ENCODE measurements at places on chromosomes 16 and 17.

DNA sequence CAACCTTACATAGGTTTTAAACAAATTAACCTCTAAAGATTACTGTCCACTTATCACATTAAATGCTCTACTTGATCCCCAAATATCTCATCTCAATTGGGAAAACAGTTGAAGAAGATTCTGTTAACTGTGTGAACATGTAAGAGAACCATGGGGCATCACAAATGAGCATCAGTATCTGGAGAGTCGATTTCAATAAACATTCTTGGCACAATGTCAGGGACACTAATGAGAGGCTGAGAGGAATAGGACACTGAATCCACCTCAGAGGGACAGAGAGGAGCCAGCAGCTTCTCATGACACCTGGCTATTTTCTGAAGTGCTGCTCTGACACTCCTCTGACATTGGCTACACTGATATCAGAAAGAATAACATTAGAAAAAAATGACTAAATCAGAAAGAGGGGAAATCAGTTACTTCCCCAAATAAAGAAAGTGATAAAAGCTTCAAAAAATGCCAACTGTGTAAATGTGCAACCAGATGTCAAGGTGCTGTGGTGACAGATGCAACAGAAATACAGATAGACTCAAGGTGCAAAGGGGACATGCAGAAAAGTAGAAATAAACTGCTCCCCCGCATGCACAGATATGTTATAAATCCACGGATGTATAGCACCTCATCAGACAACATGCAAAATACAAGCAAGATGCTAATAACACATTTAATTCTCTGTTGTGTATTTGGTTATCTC, 67.4 kb downstream of the SNX11 start:
- no peak for DNase-seq

GRCh38 chr17:5552841-5553240, 31.5 kb downstream of the NLRP1 start:
- DNase-seq: no peak

DNA sequence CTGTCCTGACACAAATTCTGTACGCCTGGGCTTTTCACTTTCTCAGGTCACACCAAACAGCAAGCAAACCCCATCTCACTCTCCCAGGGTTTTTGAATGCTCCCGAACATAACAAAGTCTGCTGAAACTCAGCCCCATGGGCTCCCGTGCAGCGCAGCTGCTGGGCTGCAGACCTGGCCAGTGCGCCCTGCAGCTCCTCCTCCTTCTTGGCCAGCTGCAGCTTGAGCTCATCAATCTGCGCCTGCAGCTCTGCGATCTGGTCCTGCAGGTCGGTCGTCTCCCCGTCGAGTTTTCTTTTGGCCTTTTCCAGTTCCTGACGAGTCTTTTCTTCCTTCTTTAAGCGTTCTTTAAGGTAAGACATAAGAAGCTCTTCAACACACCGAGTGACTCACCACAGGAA, 70.5 kb downstream of the NDEL1 start:
- no peak for DNase-seq

- no peak for DNase-seq
Observed at GRCh38 chr17:30782206-30782605, 42.3 kb downstream of the CRLF3 start.

DNA sequence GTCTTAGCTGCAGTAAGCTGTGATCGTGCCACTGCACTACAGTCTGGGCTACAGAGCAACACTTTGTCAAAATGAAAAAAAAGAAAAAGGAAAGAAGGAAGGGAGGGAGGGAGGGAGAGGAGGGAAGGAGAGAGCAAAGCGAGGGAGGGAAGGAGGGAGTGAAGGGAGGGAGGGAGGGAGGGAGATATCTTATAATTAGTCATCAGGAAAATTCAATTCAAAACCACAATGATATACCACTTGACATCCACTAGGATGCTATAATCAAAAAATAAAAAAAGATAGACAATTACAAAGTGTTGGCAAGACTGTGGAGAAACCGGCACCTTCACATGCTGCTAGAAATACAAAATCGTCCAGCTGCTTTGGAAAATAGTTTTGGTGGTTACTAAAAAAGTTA, 93.8 kb downstream of the CDC27 start:
- DNase-seq: no peak

DNA sequence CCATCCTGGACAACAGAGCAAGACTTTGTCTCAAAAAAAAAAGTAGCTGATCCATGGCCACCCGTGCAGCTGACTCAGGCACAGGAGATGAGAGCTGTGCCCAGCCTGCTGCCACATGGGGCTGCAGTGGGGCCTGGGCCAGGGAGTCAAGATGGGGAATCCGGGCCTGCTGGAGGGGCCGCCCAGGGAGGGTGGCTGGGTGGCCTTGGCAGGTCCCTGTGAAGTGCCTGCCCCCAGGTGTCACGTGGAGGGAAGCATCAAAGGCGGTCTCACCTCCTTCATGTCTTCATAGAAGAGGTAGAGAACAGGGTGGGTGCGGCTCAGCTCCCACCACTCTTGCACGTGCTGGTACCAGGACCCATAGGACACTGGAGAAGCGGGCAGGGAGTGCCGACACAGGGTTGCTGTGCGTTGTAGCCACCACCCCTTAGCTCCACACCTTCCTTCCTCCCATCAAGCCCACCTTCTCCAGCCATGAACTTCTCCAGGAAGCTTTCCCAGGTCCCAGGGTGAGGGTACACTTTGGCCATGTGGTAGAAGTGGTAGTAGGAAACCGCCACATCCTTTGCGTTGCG, 3.8 kb downstream of the SULT1A2 start:
- no peak for DNase-seq

DNA sequence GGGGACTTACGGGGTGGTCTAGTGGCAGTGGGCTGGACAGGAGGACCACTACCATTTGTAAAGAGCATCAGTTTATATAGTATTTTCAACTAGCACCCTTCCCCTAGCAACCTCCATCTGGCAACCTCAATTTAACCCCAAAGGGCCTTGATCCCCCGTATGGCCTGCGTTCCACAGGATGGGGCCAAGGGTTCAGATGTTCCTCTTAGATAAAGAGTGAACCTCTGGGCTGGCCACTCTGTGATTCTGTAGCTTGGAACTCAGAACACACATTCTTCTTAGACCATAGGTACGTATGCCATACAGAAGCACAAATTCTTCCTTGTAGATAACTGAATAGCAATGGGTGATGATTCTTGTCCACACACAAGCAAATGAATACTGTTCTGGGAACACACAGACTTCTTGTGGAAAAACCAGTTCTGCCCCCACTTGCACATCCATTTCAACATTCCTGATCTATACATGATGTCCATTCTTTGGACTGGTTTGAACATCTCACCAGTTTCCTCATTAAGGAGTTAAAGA, 1.9 kb upstream of the GGA2 start:
- DNase-seq: no peak

- DNase-seq: no peak
Observed at GRCh38 chr16:52078716-52079655, 468.0 kb downstream of the TOX3 start.

GRCh38 chr17:82058230-82058854, 6.6 kb downstream of the GPS1 start:
- DNase-seq: no peak

DNA sequence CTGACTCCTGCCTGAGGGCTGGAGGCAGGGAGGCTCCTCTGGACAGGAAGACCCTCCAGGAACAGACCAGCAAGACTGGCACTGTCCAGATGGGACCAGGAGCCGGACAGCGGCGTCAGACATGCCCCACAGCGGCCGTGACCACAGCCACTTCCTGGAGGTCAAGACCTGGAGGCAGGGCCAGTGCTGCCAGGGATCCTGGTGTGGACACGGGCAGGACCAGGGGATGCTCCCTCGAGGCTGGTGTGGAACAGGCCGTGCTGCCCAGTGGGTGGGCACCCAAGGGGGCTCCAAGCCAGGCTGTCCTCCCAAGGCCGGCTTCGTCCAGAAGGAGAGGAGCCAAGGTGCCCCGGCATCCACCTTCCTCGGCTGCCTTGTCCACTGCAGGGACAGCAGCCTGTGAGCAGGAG, 4.5 kb upstream of the CCDC57 start:
- DNase-seq: no peak

DNA sequence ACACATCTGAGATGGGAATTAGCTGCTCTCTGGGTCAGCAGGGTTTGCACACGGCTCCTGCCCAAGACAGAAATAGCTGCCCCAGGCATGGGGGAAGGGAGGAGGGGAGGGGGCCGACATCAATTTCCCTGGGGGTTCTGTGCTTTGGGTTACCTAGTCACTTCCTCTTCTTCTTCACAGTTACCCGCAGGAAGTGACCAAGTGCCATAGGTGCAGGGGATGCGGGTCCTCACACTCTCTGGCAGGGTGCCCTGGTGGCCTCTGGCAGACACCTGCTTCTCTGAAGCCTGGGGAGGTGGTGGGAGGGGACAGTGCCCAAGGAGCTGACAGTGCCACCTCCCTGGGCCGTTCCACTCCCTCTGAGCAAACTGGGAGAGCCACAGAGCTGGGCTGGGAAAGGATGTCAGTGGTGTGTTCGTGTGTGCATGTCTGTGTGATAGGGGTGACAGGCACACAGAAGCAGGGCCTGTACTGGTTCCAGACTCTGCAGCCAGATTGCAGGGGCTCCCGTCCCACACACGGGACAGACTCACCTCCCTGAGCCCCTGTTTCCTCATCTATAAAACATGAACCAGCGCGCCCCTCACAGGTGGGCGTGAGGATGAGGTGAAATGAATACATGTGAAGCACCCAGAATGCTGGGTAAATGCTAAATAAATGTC, 18.2 kb downstream of the SCN4A start:
- peak; percentile 16 for DNase-seq

DNA sequence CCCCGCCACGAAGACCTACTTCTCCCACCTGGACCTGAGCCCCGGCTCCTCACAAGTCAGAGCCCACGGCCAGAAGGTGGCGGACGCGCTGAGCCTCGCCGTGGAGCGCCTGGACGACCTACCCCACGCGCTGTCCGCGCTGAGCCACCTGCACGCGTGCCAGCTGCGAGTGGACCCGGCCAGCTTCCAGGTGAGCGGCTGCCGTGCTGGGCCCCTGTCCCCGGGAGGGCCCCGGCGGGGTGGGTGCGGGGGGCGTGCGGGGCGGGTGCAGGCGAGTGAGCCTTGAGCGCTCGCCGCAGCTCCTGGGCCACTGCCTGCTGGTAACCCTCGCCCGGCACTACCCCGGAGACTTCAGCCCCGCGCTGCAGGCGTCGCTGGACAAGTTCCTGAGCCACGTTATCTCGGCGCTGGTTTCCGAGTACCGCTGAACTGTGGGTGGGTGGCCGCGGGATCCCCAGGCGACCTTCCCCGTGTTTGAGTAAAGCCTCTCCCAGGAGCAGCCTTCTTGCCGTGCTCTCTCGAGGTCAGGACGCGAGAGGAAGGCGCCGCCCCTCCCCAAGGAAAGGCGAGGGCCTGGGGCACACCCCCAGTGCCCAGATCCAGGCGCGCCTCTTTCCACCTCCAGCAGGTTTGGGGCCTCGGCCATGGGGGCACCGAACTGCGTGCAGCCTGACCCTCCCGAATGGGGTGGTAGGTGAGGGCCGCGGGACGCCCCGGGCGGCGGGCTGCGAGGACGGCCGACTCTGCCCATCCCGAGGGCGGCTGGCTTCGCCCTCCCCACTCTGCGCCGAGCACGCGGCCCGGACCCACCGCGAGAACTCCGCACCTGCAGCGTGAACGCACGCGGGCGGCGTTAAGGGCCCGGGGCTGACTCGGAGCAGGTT, 664 bp downstream of the HBQ1 start:
- DNase-seq: peak; percentile 82

DNA sequence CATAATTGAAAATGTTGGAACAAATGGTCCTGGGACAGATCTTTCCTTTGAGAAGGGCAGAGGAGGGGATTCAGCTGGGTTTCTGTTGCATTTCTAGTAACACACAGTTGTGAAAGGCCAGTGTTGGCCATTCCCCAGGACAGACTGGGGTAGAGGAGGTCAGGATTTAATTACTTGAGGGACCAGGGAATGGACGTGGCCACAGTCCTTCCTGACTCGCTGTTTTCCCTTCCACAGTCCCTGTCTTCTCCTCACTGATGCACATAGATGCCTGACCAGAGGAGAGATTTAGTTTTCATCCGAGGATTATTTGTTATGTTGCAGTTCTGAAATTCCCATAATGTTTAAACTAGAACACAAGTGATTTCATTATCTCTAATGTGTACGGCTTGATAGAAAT, 25.2 kb upstream of the HEATR6 start:
- DNase-seq: no peak

GRCh38 chr16:63650550-63650949, 1471.3 kb downstream of the CDH11 start:
- DNase-seq: no peak

GRCh38 chr17:32609085-32609484, 122.3 kb downstream of the CDK5R1 start:
- DNase-seq: peak; percentile 51

DNA sequence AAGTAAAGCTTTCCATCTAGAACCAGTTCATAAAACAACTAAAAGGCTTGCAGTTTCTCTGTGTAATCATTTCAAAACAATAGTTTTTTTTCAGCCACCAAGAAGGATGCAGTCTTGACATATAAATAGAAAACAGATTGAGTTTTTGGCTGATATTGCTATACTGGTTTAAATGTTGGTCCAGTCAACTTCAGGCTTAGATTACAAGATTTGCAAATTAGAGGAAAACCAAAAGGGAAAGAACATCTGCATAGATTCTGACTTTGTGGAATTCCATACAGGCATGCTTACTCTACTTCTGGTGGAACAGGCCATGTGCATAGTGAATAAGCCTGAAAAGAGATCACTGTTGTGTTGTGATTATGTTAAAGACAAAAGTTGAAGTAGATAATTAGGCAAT, 150.3 kb downstream of the BCAS3 start:
- no peak for DNase-seq

DNA sequence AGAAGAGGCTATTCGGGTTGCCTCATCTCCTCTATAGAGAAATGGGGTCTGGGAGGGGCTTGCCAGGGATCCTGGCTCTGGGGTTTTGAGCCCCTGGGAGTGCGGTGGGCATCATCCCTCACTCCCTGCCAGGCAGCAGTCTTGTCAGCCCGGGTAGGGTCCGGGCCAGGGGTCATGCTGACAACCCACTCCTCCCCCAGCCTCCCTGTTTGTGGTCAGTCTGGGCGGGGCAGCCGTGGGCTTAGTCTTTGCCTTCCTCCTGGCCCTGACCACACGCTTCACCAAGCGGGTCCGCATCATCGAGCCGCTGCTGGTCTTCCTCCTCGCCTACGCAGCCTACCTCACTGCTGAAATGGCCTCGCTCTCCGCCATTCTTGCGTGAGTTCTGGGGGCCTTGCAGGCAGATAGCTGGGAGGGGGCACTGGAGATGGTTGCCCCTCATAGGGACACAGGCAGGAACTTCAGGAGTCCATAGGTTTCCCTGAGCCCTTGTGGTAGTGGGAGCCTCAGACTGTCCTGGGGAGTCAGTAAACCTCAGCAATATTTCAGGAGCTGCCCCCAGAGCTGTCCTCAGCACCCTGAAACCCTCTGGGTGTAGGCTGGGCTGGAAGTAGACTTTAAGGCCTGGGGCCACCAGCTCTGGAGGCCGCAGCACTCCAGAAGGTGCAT, 6.9 kb downstream of the SLC9A5 start:
- no peak for DNase-seq

GRCh38 chr17:46820592-46821450, 2.3 kb upstream of the WNT3 start:
- DNase-seq: no peak

DNA sequence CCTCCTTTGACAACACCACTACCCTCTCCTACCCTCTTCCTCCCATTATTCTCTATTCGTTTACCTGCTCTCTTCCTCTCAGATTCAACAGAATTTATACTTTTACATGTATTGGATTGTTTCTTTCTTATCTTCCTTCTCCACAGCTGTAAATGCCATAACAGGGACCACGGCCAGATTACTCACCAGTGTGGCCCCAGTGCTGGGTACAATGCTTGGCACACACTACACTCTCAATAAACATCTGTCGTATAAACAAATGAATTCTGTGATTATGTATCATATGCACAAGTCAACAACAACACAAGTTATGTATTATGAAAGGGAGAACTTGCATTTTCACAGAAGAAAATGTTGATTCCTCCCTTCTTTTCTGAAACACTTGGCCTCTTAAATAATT, 20.0 kb downstream of the AARSD1 start:
- no peak for DNase-seq
